ENCODE measurements at places on chromosomes 4 and X.

DNA sequence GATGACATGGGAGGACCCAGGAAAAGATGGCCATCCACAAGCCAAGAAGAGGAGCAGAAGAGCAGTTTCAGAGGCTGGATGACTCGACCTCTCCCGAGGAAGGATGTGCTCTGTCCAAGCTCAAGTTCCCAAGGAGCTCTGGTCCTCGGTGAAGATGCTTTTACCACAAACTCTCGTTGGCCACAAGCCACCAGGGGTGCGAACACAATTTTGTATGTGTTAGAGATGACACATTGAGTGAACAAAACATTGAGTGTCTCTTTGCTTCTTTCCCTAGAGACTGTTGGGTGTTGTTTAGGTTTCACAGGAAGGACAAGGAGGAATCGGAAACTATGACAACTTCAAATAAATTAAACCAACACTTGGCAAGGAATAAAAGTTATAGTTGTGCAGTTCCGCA is 26.3 kb downstream of the FGFBP1 start:
- no peak for DNase-seq

DNA sequence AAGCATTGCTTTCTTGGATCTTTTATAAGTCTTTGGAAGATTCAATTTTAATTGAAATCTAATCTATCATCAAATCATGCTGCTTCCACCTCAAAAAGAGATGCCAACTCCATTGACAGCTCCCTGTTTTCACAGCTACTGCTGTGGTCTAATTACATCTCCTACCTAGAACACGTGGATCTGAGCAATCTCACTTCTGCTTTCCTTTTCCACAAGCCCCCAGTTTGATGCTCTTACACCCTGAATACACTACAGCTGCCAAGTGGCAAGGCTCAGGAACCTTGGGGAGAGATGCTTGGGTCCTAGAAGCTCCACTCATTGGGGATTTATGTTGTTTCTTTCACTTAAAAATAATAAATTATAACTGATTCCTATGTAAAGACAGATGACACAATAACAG is 172.0 kb downstream of the CFAP299 start:
- no peak for DNase-seq

DNA sequence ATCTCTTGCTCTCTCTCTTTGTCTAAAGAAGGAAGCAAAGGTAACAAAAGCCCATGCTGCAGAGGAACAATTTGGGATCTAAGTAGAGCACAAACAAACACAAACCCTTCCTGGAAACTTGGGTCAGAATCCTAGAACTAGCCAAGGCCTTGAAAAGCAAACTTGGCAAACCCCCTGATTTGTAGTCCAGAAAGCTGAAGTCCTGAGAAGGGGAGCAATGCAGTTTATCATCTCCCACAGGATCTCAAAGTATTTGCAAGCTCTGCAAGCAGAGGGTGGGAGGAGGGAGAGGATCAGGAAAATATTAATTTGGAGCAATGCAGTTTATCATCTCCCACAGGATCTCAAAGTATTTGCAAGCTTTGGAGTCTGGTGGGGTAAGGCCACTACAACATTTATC is 379.5 kb upstream of the FGF13 start:
- no peak for DNase-seq

- DNase-seq: no peak
Observed at GRCh38 chr4:129578336-129578735, 482.4 kb downstream of the C4orf33 start.

DNA sequence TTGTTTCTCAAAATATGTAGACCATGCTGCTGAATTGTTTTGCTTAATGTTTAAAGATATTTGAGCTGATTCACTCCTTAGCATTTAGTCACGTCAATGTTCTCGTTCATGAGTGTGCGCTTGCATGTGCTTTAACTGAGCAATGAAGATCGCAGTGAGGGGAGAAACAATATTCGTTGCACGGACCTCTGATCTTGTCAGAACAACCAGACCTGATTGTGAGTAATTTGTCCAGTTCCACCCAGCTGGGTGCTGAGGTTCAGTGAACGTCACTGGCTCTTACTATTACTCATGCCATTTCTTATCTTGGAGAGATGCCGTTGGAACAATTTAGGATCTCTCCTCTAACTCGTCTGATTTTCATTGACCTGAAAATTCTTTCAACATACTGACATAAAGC is 15.0 kb upstream of the PRKX start:
- DNase-seq: no peak

DNA sequence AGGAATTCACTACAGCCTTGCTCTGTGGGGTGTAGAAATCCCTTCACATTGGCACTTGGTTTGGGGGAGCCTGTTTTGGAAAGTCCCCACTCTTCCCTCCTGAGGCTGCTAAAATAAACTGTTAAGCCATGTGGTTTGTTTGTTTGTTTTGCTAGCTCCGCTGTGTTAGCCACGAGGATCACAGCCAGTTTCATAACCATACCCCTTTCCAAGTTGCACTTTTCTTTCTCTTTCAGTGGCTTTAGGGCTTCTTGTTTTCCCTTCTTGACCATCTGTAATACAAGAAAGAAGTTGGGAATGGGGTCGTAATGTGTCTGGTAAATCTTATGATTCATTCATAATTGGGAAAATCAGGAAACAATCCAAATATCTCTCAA is 24.8 kb upstream of the UXT start:
- no peak for DNase-seq

DNA sequence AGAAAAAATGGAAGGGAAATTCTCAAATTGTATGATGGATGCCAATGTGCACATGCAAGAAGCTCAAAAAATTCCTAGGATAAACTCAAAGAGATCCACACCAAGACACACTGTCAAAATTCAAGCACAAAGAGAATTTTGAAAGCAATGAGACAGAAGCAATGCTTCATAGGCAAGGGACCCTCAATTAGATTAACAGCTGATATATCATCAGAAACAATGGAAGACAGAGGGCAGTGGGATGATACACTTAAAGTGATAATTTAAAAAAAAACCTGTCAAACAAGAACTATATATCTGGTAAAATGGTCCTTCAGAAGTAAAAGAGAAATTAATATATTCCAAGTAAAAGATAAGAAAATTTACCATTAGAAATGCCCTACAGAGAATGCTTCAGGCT is 306.3 kb upstream of the PCDH7 start:
- no peak for DNase-seq

GRCh38 chr4:165763640-165764039 is 109.4 kb upstream of the TLL1 start:
- no peak for DNase-seq

DNA sequence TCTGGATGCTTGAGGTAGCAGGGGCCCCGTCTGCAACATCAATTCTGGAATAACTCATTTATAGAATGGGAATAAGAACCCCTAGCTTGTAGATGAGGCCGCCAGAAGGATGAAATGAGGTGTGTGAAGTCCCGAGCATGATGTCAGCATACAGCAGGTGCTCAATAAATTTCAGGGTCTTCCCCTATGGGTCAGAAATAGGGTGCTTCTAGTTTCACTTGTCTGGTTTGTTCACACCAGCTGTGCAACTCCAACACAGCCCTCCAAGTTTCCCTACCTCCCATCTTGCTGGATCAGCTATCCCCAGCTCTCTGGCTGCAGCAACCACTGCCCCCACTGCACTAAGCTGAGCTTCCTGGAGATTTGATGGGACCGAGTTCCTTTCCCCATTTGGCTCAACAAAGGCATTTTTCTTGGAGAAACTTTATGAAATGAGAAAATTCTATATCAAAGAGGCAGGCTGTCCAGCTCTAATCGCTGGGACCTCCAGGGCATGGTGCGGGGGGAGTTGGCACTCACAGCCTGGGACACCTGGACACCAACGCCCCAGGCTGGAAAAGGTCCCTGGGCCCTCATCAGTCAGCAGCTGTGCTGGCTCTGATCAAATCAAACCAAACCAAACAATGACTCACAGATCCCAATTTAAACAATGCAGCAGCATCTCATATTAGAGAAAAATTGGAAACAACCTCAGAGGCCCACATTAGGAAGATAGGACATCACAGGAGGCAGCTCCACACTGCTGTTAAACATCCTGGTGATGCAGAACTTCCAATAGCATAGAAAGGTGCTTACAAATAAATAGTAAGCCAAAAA is 13.3 kb downstream of the SLC2A9 start:
- no peak for DNase-seq

DNA sequence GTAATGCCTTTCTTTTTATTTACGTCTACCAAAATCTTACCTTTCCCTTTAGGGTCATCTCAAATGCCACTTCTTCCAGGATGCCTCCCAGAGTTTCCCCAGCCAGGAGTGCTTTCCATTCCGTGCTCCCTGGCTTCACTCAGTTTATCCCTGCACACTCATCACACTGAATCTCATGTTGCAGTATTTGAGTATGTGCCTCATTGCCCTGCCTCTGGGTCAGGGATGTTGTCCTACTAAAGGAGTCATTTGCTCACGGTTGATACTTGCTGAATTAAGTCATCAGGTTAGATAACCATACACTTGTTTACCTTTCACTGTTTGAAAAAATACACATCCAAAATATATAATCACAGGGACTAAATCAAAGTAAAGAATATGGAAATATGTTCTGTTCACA is 356.2 kb upstream of the GATB start:
- DNase-seq: no peak

DNA sequence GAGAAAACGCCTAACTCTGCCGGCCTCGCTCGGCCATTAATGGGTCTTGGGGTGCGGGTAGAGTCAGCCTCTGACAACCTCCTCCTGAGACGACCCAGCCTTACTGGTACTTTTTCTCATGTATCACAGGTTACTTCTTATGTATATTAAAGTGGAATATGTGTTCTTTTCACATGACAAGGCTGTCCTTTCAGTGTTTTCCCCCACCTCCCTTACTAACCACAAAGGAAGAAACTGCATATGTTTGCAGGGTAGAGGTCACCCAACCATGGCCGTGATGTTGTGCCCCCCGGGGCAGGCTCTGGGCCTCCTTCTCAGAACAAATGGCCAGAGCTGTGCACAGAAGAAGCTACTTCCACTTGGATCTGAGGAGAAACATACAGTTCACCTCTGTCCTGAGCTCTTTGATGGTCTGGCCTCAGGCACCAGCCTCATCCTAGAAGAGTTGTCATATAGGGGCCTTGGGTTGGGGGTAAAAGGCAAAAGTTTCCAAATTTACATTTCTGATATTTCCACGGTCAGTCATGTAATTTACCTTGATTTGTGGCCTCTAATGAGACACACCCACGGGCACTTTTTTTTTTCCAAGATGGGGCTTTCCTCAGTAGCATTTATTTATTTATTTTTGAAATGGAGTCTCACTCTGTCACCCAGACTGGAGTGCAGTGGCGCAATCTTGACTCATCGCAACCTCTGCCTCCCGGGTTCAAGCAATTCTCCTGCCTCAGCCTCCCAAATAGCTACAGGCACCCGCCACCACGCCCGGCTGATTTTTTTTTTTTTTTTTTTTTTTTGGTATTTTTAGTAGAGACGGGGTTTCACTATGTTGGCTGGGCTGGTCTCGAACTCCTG is 1.9 kb downstream of the SOWAHD start:
- DNase-seq: no peak

DNA sequence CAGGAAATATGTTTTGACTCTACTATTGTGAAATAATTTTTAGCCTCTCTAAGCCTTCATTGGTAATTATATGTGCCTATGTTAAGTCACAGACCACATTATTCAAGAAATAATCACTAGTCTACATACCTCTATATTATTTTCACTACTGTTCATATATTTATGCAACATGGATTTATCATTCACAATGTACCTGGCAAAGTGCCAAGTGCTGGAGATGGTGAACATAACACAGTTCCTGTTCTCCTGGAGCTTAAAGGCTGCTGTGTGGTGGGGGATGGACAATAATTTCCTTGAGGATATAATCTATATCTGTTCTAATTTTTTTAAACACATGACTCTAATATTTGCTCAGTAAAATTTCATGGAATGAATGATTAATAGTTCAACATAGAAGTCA is 527.7 kb upstream of the CXorf51A start:
- DNase-seq: no peak

DNA sequence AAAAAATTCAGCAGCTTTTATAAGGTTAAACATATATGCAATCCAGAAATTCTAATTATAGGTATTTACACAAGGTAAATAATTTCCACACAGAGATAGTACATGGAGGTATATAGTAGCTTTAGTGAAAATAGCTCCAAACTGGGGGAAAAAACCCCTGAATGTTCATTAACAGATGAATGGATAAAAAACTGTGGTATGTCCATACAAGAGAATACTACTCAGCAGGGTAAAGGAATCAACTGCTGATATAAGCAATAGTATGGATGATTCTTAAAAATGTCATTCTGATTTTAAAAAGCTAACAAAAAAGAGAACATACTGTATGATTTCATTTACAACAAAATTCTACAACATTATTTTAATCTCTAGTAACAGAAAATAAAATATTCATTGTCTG is 37.2 kb upstream of the FRMD7 start:
- DNase-seq: no peak

DNA sequence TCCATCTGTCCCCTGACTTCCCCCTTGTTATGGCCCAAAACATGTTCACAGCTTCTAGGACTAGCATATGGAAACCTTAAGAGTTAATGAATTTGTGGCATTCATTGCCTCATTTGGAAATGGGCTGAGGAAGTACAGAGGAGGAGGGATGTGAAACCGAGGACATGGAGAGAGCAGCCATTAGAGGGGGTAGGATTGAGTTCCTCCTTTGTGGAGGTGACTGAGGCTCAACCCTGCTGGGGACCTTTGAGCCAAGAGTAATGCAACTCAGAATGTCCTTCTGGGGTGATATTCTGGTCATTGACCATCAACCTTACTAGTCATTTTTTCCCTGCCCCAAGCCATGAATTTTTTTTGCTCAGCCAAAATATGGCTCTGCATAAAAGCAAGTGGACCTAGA is 109.4 kb downstream of the ZNF518B start:
- DNase-seq: no peak

- DNase-seq: no peak
Observed at GRCh38 chr4:136392576-136392975, 1139.7 kb downstream of the PCDH18 start.

DNA sequence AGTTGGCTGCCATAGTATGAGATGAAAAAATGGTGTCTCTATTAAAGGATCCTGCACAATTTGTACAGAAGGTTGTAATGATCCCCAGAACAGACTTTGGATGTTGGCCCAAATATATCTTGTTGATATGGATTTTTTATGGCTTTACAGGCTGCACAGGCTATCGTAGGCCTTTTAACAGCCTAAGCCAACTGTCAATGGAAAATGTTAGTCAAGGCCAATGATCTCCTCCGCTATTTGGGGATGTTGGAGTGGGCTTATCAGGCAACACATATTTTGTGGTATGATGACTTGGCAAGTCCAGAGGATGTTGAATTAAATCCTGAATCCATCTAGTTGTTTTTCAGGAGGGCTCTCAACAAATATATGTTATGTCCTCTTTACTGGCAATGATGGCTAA is 42.1 kb downstream of the ZCCHC13 start:
- DNase-seq: no peak

- DNase-seq: no peak
Observed at GRCh38 chrX:50779694-50780093, 34.3 kb downstream of the SHROOM4 start.

- DNase-seq: no peak
Observed at GRCh38 chrX:91434351-91435168, at the start of gene PABPC5. TSS of gene PABPC5 (plus strand) at chrX:91434839. CDS start at chrX:91435578, 739 bp downstream.

GRCh38 chr4:183348706-183349659 is 26.8 kb upstream of the CLDN24 start:
- DNase-seq: no peak
